ENCODE measurements at places on chromosomes 7 and 10.

DNA sequence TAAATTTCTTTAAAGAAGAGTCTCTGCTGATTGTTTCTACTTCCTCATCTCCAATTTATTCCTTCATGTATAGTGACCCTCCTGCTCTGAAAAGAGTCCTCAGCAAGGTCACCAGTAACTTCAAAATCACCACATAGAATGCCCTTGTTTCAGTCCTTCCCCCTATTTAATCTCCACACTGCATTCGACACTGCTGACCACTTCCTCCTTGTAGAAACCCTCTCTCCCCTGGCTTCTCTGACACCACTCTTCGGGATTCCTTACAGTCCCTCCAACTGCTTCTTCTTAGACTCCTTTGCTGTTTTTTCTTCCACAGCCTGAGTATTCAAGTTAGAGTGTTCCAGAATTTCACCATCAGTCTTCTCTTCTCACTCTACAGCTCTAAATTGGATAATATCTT lies 89.5 kb downstream of the VPS41 start:
- no peaks in the 10 kb centered on the region for H3K27me3 ChIP-seq
- no peak overlapping the region for H3K4me3 ChIP-seq
- no peak for DNase-seq
- no peaks in the 10 kb centered on the region for H3K4me1 ChIP-seq
- H3K36me3 ChIP-seq: peaks cover 35% of the 10 kb centered on the region
- no peak overlapping the region for H3K27ac ChIP-seq

DNA sequence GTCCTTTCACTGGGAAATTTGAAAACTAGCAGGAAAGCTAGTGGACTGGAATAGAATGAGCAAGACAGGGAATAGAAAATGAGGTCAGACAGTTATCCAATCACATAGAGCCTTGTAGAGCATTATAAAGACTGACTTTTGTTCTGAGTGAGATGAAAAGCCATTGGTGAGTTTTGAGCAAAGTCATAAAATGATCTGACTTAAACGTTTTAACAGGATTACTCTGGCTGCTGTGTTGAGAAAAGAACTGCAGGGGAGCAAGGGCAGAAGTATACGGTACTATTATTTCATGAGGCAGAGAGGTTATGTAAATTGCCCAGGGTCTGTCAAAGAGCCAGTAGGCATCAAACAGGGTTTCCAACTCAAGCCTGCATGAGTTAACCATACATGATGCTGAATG lies 393.4 kb downstream of the TFEC start:
- no peak overlapping the region for H3K27ac ChIP-seq
- no peaks in the 10 kb centered on the region for H3K4me1 ChIP-seq
- peaks cover 1% of the 10 kb centered on the region for H3K27me3 ChIP-seq
- DNase-seq: no peak
- no peak overlapping the region for H3K4me3 ChIP-seq
- no peaks in the 10 kb centered on the region for H3K36me3 ChIP-seq

DNA sequence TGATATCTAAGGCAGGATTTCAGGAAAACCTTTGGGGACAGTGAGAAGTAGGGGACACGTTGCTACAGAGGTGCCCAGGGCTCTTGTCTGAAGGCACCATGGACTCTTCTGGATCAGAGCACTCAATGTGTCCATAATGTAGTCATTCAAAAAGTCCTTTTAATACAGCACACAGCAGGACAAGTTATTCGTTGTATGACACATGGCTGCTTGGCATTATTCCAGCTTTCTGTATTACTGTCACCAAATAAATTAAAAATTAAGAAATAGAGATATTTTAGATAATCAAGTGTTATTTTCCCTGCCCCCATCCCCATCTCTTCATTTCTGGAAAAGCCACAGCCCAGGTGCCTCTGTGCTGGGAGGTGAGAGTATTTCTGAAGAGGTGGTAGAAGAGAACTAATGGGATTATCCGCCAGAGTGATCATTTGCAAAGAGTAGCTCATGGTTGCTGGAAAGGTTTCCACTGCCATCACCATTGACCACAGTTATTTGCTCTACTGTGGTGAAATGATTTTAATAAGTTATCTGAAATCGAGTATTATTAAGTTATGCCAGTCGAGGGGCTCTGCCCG lies 83.0 kb downstream of the CXCL12 start:
- no peaks in the 10 kb centered on the region for H3K36me3 ChIP-seq
- no peak overlapping the region for H3K4me3 ChIP-seq
- no peak overlapping the region for H3K27ac ChIP-seq
- DNase-seq: no peak
- peaks cover 4% of the 10 kb centered on the region for H3K27me3 ChIP-seq
- no peaks in the 10 kb centered on the region for H3K4me1 ChIP-seq

DNA sequence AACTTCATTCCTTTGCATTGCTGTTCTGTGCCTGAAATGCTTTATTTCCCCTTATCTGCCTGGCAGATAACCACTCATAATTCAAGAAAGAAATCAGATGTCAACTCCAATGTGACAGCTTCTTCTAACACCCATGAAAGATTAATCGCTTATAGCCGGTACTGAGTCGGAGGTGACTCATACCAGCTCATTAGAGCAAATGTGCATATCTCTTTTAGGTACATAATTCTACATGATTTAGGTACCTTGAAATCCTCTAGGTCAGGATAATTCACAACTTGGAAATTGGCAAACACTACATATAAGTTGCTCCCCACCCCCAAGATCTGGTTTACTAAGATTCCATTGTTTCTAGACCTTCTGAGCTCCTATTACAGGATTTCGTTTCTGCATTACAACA lies 554.4 kb upstream of the SORCS1 start:
- no peaks in the 10 kb centered on the region for H3K36me3 ChIP-seq
- H3K4me3 ChIP-seq: no peak overlapping the region

All from naive thymus-derived CD8-positive, alpha-beta T cell (primary cell).